Activated CD4-positive, alpha-beta T cell treated with anti-CD3 and anti-CD28 coated beads, Interleukin-2, amount 10 ng/mL, durations not matched to agents 7 days and 5 days (primary cell): ENCODE measurements at places on chromosomes 7 and 10. TPM values are rescaled to one million over a fixed set of nuclear protein-coding genes. Genes with fewer than 3 reads are reported as not detected.

The SEMA3E gene
- total RNA-seq: not detected

The OR13A1 gene
- total RNA-seq: 0.15 TPM

The LAMB4 gene
- not detected for total RNA-seq

The METTL27 gene
- total RNA-seq: 2.8 TPM

The ERVW-1 gene
- not detected for total RNA-seq

- H3K36me3 ChIP-seq: no peaks in the 10 kb centered on the region
- H3K4me3 ChIP-seq: no peak overlapping the region
- H3K27me3 ChIP-seq: no peaks in the 10 kb centered on the region
- H3K4me1 ChIP-seq: no peaks in the 10 kb centered on the region
- no peak for DNase-seq
- no peak overlapping the region for H3K27ac ChIP-seq
These were observed 187.7 kb downstream of the MTERF1 start for GRCh38 chr7:91692800-91693199.

- H3K27ac ChIP-seq: no peak overlapping the region
- H3K4me1 ChIP-seq: peaks cover 2% of the 10 kb centered on the region
- H3K36me3 ChIP-seq: no peaks in the 10 kb centered on the region
- no peak for DNase-seq
These were observed 133.7 kb downstream of the DIP2C start for GRCh38 chr10:555682-556350.

GRCh38 chr10:51117053-51117660 is 42.9 kb downstream of the PRKG1 start:
- H3K27ac ChIP-seq: no peak overlapping the region
- H3K4me1 ChIP-seq: no peaks in the 10 kb centered on the region
- no peak for DNase-seq
- no peaks in the 10 kb centered on the region for H3K36me3 ChIP-seq
- H3K4me3 ChIP-seq: no peak overlapping the region

- H3K4me3 ChIP-seq: no peak overlapping the region
- H3K27me3 ChIP-seq: no peaks in the 10 kb centered on the region
- DNase-seq: no peak
- H3K27ac ChIP-seq: no peak overlapping the region
- no peaks in the 10 kb centered on the region for H3K4me1 ChIP-seq
- H3K36me3 ChIP-seq: no peaks in the 10 kb centered on the region
These were observed 548.4 kb downstream of the PTPRN2 start for GRCh38 chr7:158039270-158039669.

- no peaks in the 10 kb centered on the region for H3K36me3 ChIP-seq
- peaks cover 5% of the 10 kb centered on the region for H3K27me3 ChIP-seq
- no peak overlapping the region for H3K27ac ChIP-seq
- DNase-seq: no peak
These were observed 179.5 kb upstream of the CXCL12 start for GRCh38 chr10:44564361-44564760.

GRCh38 chr10:104099269-104099668 is 13.6 kb upstream of the COL17A1 start:
- DNase-seq: no peak
- no peak overlapping the region for H3K27ac ChIP-seq
- H3K36me3 ChIP-seq: no peaks in the 10 kb centered on the region
- H3K27me3 ChIP-seq: peaks cover 13% of the 10 kb centered on the region

- H3K4me1 ChIP-seq: peaks cover 23% of the 10 kb centered on the region
- H3K4me3 ChIP-seq: no peak overlapping the region
- H3K27me3 ChIP-seq: no peaks in the 10 kb centered on the region
- DNase-seq: no peak
- H3K36me3 ChIP-seq: peaks cover 7% of the 10 kb centered on the region
- no peak overlapping the region for H3K27ac ChIP-seq
These were observed 108.4 kb downstream of the HIPK2 start for GRCh38 chr7:139669106-139670061.

- no peak overlapping the region for H3K4me3 ChIP-seq
- H3K27me3 ChIP-seq: no peaks in the 10 kb centered on the region
- no peaks in the 10 kb centered on the region for H3K4me1 ChIP-seq
- no peak for DNase-seq
- H3K27ac ChIP-seq: no peak overlapping the region
These were observed 291.7 kb downstream of the THSD7A start for GRCh38 chr7:11540271-11540761.

- H3K4me3 ChIP-seq: no peak overlapping the region
- no peak overlapping the region for H3K27ac ChIP-seq
- DNase-seq: no peak
These were observed 188.0 kb downstream of the FRMD4A start for GRCh38 chr10:14142606-14143250.
